ENCODE measurements at places on chromosomes 5 and 9.

- DNase-seq: no peak
Observed at GRCh38 chr5:177458912-177459350, 12.3 kb downstream of the PRR7 start.

GRCh38 chr9:135764731-135765130 lies 62.7 kb downstream of the KCNT1 start:
- DNase-seq: no peak

GRCh38 chr5:144448457-144448856 lies 277.8 kb downstream of the KCTD16 start:
- DNase-seq: no peak

DNA sequence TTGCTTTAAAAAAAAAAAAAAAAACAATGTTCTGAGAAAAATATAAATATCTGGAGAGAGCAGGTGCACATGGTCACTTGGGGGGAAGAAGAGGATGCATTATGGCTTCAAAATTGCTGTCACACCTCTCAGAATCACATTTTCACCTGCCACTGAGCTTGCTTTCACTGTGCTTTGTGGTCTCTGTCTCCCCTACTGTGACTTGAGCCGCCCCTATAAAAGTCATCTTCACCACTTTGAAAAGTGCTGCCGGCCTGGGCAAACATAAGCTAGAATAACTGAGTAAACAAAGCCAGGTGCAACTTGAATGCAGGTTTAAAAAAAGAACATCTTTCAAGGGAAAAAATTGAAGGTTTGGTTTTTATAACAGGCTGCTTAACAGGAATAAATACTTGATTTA lies 368.1 kb upstream of the GRIA1 start:
- no peak for DNase-seq

DNA sequence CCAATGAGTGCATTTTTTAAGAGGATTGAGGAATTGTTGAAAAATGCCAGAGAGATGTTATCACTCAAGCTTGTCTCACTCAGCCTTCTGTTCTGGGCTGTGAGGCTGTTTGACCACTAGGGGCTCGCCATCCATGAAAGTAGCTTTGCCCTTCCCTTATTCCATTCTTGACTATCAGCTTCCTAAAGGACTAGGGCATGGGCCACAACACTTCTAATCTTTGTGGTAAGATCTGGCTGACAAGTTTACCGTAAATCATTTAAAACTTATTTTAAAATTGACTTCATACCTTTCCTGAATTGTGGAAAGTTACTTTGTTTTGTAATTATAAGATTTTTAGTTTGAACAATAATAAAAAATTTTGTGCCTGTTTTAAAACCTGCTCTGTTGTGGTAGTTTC lies 49.5 kb downstream of the TJP2 start:
- peak; percentile 31 for DNase-seq

GRCh38 chr5:68334553-68334886 lies 119.0 kb downstream of the PIK3R1 start:
- no peak for DNase-seq

DNA sequence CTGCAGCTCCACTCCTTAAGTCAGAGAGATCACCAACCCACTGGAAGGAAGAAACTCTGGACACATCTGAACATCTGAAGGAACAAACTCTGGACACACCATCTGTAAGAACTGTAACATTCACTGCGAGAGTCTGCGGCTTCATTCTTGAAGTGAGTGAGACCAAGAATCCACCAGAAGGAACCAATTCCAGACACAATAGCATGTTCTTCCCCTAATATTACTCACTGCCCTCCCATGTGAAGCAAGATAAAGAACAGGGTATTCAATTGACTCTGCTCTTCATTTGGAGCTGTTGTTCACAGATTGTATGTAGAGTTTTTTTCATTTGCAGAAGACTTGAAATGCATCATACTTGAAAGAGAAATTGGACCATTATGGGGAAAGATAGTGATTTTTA lies 10.8 kb downstream of the SAXO1 start:
- no peak for DNase-seq

DNA sequence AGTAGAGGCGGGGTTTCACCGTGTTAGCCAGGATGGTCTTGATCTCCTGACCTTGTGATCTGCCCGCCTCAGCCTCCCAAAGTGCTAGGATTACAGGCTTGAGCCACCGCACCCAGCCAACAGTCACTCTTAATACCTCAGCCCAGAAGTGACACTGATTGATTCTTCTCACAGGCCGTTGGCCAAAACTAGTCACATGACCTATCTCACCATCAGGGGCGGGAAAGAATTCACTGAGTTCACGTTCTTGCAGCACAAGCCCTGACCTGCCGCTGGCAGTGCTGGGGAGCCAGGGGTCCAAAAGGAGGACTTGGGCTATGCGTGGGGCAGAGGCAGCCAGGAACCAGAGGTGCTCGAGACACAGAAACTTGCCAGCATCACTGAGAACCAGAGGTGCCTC lies 55.0 kb upstream of the CPLX2 start:
- DNase-seq: no peak

- peak; percentile 45 for DNase-seq
Observed at GRCh38 chr5:122999947-123000563, 36.5 kb downstream of the PPIC start.

GRCh38 chr5:132486318-132487094 lies 4.1 kb downstream of the IRF1 start:
- DNase-seq: no peak

DNA sequence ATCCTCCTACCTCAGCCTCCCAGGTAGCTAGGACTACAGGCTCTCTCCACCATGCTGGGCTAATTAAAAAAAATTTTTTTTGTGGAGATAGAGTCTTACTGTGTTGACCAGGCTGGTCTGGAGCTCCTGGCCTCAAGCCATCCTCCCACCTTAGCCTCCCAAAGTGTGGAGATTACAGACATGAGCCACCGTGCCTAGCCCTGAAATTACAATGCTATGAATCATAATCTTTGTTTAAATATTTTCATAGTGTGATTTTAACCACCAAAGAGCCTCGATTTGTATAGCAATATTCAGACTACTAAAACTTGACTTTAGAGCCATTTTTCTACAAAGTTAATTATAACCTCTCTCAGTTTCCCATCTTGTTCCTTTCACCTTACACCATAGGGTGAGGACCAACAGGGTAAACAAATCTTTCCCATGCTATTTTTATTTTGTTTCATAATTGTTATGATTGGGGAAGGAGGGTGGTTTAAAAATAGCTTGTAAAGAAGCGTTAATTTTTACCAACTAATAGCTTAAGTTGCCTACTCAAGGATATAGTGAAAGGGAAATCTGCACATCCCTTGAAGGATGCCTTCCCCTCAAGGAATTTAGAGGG lies 32.7 kb downstream of the UBE2D2 start:
- no peak for DNase-seq

GRCh38 chr5:10457682-10458574 lies 16.2 kb downstream of the ROPN1L start:
- DNase-seq: no peak

GRCh38 chr9:137231372-137232039 lies 805 bp downstream of the SLC34A3 start:
- no peak for DNase-seq

DNA sequence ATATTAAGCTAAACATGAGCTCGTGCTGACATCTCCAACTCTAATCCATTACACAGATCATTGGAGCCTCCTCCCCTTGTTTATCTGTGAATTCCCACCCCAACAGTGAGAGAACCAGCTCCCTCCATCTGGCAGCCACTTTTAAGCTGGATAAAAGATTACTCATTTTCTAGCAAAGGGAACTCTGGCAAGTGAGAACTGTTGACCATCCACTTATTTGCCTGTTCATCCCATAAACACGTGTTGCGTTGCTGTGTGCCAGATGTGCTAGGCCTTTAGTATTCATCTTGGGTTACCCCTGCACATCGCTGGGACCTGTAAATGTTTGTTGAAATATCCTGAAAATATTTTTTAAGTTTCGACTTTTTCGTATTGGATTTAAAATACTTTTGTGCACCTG lies 2.4 kb upstream of the TOR1A start:
- no peak for DNase-seq

DNA sequence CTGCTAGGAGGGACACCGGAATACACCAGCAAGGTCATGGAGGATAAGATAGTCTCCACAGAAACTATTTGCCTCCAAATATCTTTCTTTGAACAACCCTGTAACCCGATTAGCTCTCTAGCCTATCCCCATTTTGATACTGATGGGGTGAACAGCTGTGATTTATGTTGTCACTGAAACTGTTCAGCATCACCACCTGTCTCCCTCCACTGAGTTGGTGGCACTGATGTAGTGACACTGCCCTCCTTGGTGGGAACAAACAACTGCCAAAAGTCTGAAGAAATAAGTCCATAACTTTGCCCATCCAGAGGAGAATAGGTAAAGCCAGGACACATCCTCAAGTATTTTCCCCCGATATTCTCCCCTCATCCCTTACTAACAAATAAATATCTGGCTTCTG lies 24.3 kb upstream of the KCNV2 start:
- DNase-seq: no peak

DNA sequence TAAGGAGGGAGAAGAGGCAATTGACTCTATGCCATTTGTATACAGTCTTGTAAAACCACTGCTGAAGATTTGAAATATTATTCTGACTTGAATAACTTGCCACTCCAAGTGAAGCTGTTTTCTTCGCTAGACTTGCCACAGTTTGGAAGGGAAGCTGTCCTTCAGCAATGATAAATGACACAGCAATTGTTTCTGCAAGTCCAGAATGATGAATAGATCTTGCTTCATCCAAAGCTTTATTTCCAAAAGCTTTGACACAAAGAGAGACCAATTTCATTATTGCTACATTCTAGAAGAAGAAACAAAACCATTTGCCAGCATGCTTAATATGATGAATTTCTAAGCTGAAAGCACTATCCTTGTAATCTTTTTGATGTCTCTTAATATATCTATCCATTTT lies 73.7 kb downstream of the ZNF366 start:
- no peak for DNase-seq

DNA sequence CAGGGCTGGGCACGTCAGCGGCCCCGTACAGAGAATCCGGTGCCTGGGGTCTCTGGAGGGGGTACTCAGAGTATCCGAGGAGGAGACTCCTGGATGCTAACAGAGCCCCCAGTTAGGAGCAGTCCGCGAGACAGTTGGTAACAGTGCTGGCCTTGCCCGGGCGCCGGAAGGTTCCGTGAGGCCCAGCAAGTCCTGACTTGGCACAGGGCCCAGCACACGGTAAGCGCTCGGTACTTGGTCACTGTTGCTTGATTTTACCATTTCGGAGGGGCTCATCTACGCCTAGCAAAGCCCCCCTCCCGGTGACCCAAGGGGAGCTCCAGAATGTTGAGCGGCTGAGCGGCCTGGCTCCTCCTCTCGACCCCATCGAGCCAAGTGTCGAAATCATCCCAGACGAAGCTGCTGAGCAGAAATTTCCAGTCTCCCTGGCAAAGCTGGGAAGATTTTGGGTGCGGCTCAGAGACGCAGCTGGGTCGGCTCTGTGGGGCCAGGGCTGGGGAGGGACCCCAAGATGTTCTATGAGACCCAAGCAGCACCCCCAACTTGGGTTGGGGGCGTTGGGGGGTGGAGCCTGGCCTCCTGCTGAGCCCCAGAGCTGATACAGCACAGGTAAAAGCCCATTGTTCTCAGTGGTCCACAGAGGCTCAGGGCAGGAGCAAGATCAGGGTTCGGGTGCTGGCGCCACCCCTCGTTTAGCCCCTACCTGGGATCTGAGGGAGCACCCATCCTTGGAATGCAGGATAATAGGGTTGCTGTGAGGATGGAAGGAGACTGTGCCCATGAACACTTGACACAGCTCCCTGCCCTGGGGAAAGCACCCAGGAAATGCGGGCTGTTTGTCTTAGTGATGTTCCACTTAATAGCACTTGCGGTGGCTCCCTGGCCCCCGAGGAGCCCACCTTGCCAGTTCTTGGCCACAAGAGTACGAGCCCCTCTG lies 137.2 kb downstream of the C9orf50 start:
- DNase-seq: no peak

GRCh38 chr9:110115341-110115820 lies 92.6 kb downstream of the C9orf152 start:
- no peak for DNase-seq

- DNase-seq: no peak
Observed at GRCh38 chr5:153623124-153623523, 132.7 kb downstream of the GRIA1 start.

- DNase-seq: no peak
Observed at GRCh38 chr5:132274050-132274792, 16.7 kb downstream of the PDLIM4 start.

DNA sequence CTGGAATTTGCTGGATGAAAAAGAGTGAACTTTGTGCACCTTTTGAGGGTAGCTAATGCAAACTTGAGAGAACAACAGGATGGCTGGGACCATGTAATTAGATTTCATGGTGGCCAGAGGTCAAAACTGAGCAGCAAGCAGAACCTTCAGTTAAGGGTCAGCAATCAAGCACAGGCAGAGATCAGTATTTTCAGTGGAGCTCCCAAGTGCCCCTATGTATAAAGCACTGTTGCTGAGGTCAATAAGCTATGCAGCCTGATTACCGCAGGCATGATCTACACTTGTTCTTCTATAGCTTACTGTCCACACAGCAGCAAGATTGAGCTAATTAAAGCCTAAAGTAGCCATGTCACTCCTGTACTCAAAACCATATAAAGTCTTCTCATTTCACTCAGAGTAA lies 62.1 kb upstream of the TMC1 start:
- no peak for DNase-seq

- no peak for DNase-seq
Observed at GRCh38 chr9:105258225-105258737, 13.8 kb downstream of the SLC44A1 start.

GRCh38 chr5:79636981-79637733 lies 24.9 kb downstream of the TENT2 start:
- DNase-seq: no peak

GRCh38 chr9:80049096-80049782 lies 477.5 kb downstream of the TLE4 start:
- no peak for DNase-seq

DNA sequence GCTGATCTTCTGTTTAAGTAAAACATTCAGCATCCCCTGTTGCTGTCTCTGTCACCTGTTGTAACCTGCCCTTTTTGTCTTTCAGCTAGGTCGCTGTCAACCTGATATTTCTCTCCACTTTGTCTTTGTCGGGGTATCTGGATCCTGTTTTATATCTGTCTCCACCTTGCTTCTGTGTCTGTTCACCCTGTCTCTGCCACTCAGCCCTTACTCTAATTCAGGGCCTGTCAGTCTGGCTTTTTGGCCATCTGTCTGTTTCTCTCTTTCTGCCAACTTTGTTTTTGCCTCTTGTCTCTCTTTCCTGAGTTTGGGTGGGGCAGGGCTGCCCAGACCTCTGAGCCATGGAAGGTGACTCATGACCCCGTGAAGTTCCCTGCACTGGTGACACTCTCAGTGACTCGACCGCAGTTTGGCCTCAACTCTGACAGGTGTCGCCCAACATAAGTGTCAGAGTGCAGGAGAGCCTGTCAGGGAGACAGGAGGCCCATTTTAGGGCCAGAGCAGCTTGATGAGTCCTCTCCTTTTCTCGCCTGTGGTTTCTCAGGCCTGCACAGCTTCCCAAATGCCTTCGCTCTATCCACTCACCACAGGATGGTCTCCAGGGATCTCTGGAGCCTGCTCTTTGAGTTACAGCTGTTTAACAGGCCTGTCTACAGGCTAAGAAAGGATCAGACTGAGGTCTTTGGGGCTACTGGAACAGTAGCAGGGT lies 868 bp downstream of the ZBTB43 start:
- peak; percentile 62 for DNase-seq

Measured in KBM-7 (cell line).